ENCODE measurements at places on chromosomes 7 and 10. TPM values are rescaled to one million over a fixed set of nuclear protein-coding genes. Genes with fewer than 3 reads are reported as not detected.

The C10orf67 gene
- total RNA-seq: 0.54 TPM

The OR2A7 gene
- total RNA-seq: 0.91 TPM

The SPDYE9 gene
- total RNA-seq: not detected

The DRGX gene
- total RNA-seq: not detected

The SYT15B gene
- 0.54 TPM for total RNA-seq

The NEUROG3 gene
- not detected for total RNA-seq

The SUGCT gene
- total RNA-seq: 4.3 TPM

The SPDYE6 gene
- not detected for total RNA-seq

The NPM3 gene
- total RNA-seq: 13.0 TPM

The PON1 gene
- not detected for total RNA-seq

The SEMA3C gene
- total RNA-seq: 33.2 TPM

The CRTAC1 gene
- total RNA-seq: 15.5 TPM

The NEURL1 gene
- 16.8 TPM for total RNA-seq

The SFRP5 gene
- total RNA-seq: 1.5 TPM

The ANXA8 gene
- not detected for total RNA-seq

The SP8 gene
- 0.18 TPM for total RNA-seq

The NPC1L1 gene
- not detected for total RNA-seq

The MYPN gene
- not detected for total RNA-seq

The OSBPL3 gene
- 17.0 TPM for total RNA-seq

The PTPN12 gene
- 102 TPM for total RNA-seq

The FOXI2 gene
- total RNA-seq: not detected

The MMD2 gene
- total RNA-seq: 5.2 TPM

The PNLIP gene
- total RNA-seq: not detected

The CYREN gene
- total RNA-seq: 16.2 TPM

The TMEM139 gene
- total RNA-seq: 0.64 TPM

The GIMAP2 gene
- total RNA-seq: 3.1 TPM

The PCLO gene
- total RNA-seq: 66.6 TPM

The NUTM2A gene
- total RNA-seq: 1.7 TPM

The MRLN gene
- 12.2 TPM for total RNA-seq

The ANKIB1 gene
- 88.2 TPM for total RNA-seq

The SPDYE1 gene
- total RNA-seq: 0.09 TPM

The RTKN2 gene
- total RNA-seq: 17.1 TPM

The GRM8 gene
- 25.2 TPM for total RNA-seq

The FAM25A gene
- total RNA-seq: not detected

The CYP26C1 gene
- total RNA-seq: 9.5 TPM

The CFAP70 gene
- 3.6 TPM for total RNA-seq

The GPR85 gene
- total RNA-seq: 58.8 TPM

The DPYSL4 gene
- total RNA-seq: 44.5 TPM

The NANOS1 gene
- total RNA-seq: 7.8 TPM

The ACHE gene
- 14.4 TPM for total RNA-seq

The TRIM50 gene
- total RNA-seq: not detected

The NACAD gene
- 6.8 TPM for total RNA-seq

The CSTF2T gene
- total RNA-seq: 32.0 TPM

The PPP1R9A gene
- total RNA-seq: 62.0 TPM

The POM121C gene
- 19.1 TPM for total RNA-seq

The AMPH gene
- 42.5 TPM for total RNA-seq

The NME8 gene
- total RNA-seq: not detected

The FGFBP3 gene
- total RNA-seq: 23.3 TPM

Measured in cerebellum (tissue), 4 donors.